Right atrium auricular region (tissue), 2 donors: ENCODE measurements at places on chromosomes 7 and 10. TPM values are rescaled to one million over a fixed set of nuclear protein-coding genes. Genes with fewer than 3 reads are reported as not detected.

ANKRD30A gene
- not detected for total RNA-seq

C10orf53 gene
- not detected for total RNA-seq

LOXL4 gene
- total RNA-seq = 1.6 TPM

HKDC1 gene
- total RNA-seq = not detected

CTTNBP2 gene
- total RNA-seq = 4.6 TPM

TEX47 gene
- total RNA-seq = not detected

SFRP4 gene
- total RNA-seq = 11.9 TPM

CRTAC1 gene
- total RNA-seq = 3.5 TPM

GRCh38 chr10:128054163-128054970 is 71.9 kb downstream of the MKI67 start:
- no peak overlapping the region for H3K4me3 ChIP-seq
- H3K27ac ChIP-seq = no peak overlapping the region
- H3K4me1 ChIP-seq = peaks cover 4% of the 10 kb centered on the region
- no peaks in the 10 kb centered on the region for H3K27me3 ChIP-seq
- H3K36me3 ChIP-seq = peaks cover 47% of the 10 kb centered on the region

DNA sequence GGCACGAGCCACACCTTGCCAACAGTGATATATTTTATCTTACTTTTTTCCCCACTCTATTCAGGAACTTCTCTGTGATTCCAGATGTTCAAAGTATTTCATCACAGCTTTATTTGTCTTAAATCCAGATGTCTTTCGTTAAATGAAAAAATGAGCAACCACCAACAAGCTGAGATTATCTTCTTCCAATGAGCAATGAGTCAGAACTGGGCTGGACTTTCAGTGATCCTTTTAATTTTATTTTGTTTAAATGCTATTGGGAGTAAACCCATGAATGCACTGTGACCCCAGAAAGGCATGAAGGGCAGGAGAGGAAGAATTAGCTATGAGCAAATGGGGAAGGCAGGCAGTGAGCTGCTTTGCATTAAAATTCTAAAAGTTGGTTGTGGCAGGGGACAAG is 77.6 kb upstream of the IMMP2L start:
- no peaks in the 10 kb centered on the region for H3K4me1 ChIP-seq
- no peaks in the 10 kb centered on the region for H3K36me3 ChIP-seq
- no peak for DNase-seq
- no peaks in the 10 kb centered on the region for H3K27me3 ChIP-seq
- no peak overlapping the region for H3K27ac ChIP-seq

GRCh38 chr7:8491106-8491505 is 57.7 kb downstream of the NXPH1 start:
- H3K4me3 ChIP-seq = no peak overlapping the region
- H3K36me3 ChIP-seq = no peaks in the 10 kb centered on the region

DNA sequence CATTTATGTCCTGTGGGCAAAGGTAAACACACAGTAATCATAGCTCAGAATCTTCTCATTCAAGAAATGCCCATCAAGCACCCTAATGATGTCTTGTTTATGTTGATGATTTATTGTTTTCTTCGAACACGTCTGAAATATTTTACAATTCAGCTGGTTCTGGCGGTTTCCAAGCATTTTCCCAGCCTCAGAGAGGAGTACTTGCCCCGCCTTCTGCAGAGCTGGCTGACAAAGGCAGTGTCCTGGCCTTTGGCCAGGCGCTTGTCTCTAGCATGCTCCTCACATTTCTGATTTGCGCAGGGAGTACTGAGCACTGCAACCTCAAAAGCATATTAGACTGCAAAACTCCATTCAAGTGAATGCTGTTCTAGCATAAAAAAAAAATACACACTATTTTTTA is 314.2 kb upstream of the GNAI1 start:
- H3K36me3 ChIP-seq = no peaks in the 10 kb centered on the region
- H3K27ac ChIP-seq = no peak overlapping the region
- H3K27me3 ChIP-seq = no peaks in the 10 kb centered on the region
- no peaks in the 10 kb centered on the region for H3K4me1 ChIP-seq
- DNase-seq = no peak
- H3K4me3 ChIP-seq = no peak overlapping the region

DNA sequence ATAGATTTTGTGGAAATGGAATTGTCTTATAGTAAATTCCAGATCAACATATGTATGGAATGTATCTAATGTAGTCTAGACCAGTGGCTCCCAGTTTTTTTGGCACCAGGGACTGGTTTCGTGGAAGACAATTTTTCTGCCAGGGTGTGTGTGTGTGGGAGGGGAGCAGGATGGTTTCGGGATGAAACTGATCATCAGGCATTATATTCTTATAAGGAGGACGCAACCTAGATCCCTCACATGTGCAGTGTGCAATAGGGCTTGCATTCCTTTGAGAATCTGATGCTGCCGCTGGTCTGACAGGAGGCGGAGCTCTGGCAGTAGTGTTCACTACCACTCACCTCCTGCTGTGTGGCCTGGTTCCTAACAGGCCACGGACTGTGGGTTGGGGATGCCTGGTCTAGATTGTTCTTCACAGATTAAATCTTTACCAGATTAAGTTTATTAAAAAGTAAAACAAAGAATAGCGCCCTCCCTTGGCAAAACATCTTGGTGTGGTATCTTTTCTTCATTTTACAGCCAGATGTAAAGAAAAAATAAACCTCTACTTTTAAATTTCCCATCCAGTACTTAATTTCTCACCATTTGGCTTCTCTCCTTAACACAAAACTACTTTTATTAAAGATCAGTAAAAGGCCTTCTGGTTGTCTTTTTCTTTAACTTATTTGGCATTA is 48.4 kb downstream of the SEPTIN7 start:
- no peak for DNase-seq
- no peaks in the 10 kb centered on the region for H3K4me1 ChIP-seq
- no peak overlapping the region for H3K4me3 ChIP-seq
- no peak overlapping the region for H3K27ac ChIP-seq
- peaks cover 16% of the 10 kb centered on the region for H3K36me3 ChIP-seq
- no peaks in the 10 kb centered on the region for H3K27me3 ChIP-seq

DNA sequence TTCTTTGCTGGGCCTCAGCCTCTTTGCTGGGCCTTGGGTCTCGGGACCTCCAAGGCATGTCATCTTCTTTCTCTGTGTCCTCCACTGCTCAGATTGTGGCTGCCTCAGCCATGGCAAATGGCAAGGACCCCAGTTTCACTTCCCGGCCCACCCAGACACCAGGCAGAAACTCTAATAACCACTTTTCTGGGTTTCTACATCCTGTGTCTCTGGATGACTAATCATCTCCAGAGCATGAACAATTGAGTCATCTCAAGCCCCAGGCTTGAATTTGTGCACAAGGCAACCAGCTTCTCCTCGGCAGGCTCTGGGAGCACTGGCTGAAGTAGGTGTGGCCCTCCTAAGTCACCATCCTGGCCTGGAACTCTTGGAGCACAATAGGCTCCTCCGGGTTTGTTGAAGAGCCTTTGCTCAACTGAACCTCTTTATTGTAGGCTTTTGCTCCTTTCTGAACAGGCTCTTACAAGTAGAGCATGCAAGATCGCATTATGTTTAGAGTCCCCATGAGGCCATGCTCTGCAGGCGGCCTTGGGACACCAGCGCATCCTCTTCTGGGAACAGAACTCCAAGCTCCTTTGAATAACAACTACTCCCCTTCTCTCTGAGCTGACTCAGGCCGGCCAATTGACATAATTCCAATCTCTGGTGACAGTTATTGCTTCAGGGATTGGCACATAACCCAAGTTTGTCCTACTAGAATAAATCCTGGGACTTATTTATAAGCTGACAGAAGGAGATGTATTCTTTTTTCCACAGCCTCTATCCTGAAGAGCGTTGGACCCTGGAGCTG is 218.1 kb downstream of the WDR11 start:
- H3K36me3 ChIP-seq = no peaks in the 10 kb centered on the region
- no peak for DNase-seq
- H3K4me1 ChIP-seq = no peaks in the 10 kb centered on the region
- no peaks in the 10 kb centered on the region for H3K27me3 ChIP-seq
- H3K4me3 ChIP-seq = no peak overlapping the region
- no peak overlapping the region for H3K27ac ChIP-seq

DNA sequence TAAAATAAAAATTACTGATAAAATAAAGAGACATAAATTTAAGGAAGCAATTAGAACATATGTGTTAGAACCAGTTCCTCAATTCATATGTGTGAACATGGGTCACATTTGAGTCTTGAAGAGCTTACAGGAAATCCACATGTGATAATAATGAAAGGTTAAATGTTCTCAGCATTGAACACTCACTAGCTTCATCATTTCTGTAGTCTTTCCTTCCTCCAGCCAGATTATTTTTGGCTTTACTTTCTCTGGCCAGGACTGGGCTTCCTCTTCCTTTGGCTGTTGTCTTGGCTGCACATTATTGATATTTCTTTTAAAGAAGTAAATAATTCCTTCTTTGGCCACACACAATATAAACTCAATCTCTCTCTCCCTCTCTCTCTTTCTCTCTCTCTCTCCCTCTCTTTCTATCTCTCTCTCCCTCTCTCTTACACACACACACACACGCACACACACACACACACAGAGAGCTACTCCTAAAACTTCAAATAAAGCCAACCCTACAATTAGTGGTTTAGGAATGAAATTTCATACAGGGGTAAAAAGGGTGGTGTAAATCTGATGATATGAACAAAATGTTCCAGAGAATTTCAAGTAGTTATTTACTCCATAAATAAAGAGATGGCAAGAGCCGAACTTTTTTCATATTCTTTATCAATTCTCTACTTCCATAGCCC is 171.2 kb downstream of the REEP3 start:
- no peak for DNase-seq
- H3K27ac ChIP-seq = peak overlapping the region; percentile 48
- no peaks in the 10 kb centered on the region for H3K27me3 ChIP-seq
- no peaks in the 10 kb centered on the region for H3K36me3 ChIP-seq

DNA sequence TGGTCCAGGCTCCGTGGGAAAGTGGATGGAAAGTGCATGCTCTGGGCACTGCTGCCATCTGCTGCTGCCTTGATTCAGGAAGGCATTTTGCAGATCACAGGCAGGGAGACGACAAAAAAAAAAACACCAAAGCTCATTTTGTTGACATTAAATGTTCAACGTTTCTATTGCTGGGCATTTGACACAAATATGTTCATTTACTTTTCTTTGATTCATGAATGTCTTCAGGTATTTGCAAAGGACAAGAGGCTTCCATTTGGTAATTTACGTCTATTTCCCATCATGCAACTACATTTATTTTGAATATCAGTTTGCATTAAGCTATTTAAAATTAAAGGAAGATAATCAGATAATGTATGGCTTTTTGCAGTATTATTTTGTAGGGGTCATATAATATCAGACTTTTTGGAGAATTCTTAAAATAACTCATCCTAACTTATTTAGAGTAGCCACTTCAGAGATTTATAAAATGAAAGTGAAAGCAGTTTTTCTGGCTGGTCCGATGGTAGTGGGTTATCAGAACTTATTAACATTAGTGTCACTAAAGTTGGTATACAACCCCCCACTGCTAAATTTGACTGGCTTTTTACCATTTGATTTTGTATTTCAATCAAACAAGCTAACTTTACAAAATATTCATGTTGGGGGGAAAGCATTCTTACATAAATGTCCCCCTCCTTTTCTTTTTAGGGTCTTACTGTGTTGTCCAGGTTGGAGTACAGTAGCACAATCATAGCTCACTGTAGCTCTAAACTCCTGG is 65.3 kb downstream of the PDIA4 start:
- no peaks in the 10 kb centered on the region for H3K36me3 ChIP-seq
- H3K4me3 ChIP-seq = peak overlapping the region; percentile 55
- H3K27me3 ChIP-seq = no peaks in the 10 kb centered on the region
- DNase-seq = no peak

DNA sequence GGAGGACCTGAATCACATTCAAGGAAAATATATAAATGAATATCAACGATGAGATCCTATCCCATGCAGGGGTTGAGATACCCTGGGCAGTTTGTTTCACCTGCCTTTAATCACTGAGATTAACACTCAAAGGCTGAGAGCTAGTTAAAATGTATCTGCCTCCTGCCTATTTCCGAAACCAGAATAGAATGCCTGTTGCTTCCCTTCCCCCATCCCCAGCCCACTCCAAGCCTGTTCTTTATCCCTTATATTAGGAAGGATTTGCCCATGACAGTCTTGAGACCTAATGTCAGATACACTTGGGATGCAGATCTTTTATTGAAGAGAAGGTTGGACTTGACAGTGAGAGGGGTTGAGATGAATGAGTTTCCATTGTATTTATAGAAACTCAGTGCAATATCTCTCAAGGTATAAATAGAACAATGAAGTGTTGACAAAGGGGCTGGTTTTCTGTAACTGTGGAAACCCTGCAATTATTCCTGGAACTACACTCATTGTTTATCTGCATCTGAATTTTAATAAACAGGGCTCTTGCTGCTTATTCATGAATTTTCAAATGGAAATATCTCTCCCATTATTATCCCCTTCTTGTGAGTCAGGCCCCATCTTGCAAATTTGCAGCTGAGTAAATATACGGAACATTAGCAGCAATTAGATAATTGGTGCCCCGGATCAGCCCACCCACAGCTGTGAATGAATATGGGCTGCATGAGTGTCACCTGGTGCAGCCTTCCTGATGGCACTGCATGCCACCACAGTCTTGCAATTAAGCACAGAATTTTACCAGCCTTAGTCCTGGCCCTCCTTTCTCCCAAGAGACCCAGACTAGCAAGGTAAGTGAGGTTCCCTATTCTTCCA is 66.7 kb downstream of the SORCS3 start:
- H3K27me3 ChIP-seq = no peaks in the 10 kb centered on the region
- no peak overlapping the region for H3K27ac ChIP-seq
- peaks cover 8% of the 10 kb centered on the region for H3K4me1 ChIP-seq
- H3K36me3 ChIP-seq = no peaks in the 10 kb centered on the region
- DNase-seq = no peak

DNA sequence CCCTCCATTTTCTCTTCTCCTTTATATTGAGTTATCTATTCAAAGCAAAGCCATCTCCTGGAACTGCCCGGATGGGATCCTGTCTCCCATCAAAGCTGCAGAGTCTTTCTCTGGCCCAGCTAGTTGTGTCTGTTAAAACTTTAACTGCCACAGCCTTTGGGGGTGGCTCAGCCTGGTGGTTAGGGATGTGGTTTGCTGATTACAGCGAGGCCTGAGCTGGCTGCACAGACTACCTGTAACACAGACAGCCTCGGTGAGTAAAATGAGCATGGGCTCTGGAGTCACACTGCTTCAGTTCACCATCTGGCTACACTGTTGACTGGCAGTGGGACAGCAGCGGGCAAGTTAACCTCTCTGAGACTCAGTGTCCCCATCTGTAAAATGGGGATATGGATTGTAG is 18.4 kb upstream of the HABP2 start:
- no peaks in the 10 kb centered on the region for H3K36me3 ChIP-seq
- DNase-seq = no peak
- H3K4me3 ChIP-seq = no peak overlapping the region
- no peaks in the 10 kb centered on the region for H3K27me3 ChIP-seq
- H3K27ac ChIP-seq = no peak overlapping the region
- H3K4me1 ChIP-seq = no peaks in the 10 kb centered on the region

GRCh38 chr10:651692-652091 is 37.8 kb downstream of the DIP2C start:
- H3K4me1 ChIP-seq = peaks cover 41% of the 10 kb centered on the region
- H3K27me3 ChIP-seq = no peaks in the 10 kb centered on the region
- H3K36me3 ChIP-seq = no peaks in the 10 kb centered on the region
- DNase-seq = no peak
